Inflammatory macrophage treated with lipopolysaccharide for 4 hours (primary cell): ENCODE measurements at places on chromosomes 12 and 14.

GRCh38 chr12:59182191-59182590, 261.9 kb upstream of the LRIG3 start:
- peak; percentile 79 for DNase-seq

GRCh38 chr14:72416892-72417291, 477.0 kb downstream of the DPF3 start:
- DNase-seq, result no peak

DNA sequence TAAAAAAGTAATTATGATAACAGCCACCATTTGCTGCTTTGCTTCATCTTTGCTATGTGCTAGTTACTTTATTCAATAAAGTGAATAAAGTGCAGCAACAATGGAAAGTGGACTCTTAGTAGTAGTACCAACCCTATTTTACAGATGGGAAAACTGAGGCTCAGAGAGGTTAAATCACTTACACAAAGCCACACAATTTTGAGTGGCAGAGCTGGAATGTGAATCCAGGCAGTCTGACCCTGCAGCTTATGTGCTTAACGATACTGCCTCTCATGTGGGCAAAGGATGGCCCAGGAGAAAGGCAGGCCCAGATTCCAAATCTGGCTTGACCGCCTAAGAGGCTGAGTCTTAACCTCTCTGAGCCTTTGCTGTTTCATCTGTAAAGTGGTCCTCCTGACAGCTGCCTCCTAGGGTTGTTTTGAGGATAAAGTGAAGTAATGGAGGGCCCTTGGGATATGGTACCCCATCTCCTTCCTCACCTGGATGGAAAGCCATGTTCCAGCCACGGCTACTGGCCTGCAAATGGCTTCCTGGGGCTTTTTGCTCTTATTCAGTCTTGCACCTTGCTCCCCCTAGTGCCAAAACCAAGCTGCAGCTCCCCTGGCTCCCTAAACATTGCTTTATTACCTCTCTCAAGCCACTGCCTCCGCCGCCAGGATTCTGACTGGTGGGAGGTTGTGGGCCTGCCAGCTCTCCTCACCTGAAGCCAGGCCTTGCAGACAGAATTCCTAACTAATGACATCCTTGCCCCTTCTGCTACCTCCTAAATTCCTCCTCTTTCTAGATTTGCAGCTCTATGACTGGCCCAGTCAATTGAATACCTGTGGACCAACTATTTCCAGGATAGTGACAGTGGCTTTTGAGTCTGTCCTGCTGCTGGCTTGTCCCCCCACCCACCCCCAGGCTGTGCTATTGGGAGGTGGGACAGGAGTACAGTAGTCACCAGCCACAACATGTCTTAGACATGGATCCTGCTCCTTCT, 283.3 kb upstream of the PWP1 start:
- DNase-seq, result peak; percentile 70

DNA sequence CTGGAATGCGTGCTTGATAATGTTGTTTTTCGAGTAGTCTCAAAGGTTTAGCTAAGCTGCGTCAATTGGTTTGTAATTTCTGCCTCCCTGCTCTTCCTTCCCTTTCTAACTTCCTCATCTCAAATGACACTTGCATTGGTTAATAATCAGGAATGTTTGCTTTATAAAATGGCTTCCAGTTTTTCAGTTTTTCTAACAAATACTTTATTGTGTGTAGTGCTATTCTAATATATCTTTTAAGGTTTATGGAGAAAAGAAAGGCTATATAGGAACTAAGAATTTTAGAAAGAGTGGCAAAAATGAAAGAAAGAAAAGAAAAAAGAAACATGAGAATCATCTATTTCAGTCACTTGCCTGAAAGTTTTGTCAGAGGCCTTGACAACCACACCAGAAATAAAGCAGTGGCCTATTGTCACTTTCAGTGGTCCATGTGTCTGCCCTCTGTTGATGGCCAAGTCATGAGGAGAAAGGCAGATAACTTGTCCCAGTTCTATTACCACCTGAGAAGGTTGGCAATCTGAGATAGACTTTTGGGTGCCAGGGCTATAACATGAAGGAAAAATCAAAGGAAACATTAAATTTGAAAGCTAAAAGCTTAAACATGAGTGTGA, 221.9 kb upstream of the KITLG start:
- peak; percentile 23 for DNase-seq

DNA sequence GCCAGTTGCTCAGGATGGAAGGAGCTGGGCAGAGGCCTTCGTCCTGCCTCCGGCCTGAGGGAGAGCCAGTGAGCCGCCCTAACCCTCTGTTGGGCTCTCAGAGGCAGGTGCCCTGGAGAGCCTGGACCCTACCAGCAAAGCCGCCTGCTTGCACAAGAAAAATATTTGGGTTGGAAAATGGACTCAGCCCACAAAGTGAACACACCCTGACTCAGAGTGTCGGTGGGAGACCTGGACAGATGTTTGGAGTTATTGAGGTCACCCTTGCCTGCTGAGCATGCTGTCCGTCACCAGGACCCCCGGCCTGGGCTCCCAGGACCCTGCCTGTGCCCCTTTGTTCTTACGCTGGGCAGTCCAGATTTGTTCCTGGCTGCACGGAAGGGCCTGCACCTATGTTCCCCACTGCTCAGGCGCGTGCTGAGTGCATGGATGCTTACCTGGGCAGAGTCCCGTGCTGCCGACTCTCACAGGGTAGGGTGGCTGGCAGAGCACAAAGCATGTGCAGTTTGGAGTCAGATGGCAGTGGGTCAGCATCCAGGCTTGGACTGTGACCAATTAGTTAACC, 22.4 kb downstream of the FAM181A start:
- DNase-seq, result no peak

GRCh38 chr14:101900253-101900652, 64.1 kb upstream of the DYNC1H1 start:
- DNase-seq, result no peak

DNA sequence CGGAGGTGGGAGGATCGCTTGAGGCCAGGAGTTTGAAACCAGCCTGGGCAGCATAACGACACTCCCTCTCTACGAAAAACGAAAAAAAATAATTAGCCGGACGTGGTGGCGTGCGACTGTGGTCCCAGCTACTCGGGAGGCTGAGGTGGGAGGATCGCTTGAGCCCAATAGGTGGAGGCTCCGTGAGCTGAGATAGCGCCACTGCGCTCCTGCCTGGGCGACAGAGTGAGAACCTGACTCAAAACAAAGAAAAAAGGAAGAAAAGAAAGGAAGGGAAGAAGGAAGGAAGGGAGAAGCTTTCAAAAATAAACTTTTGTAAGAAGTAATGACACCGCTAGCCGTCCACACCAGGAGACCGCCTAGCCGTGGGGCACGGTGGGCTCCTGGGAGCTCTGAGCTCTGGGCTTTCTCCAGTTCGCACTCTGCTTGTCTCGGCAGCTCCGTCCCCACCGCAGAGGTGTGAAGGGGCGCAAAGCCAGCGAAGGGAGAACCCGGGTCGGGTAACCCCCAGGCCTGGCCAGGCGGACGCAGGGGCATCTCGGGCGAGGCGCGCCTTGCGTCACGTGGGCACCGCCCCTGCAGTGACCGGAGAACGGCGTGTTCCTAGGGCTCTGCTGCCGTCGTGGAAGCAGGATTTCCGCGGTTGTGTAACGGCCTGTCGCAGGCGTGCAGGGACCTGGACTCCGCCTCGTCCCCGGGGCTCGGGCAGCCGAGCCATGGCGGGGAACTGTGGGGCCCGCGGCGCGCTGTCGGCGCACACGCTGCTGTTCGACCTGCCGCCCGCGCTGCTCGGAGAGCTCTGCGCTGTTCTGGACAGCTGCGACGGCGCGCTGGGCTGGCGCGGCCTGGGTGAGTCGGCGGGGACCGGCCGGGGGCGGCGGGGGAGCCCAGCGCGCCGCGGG, at the start of gene IRAK3:
TSS of gene IRAK3 (plus strand) at position 631 of the 902 bp plus-strand sequence. CDS start at position 717, 86 bp downstream.
- peak; percentile 98 for DNase-seq

- DNase-seq, result peak; percentile 88
These were observed 25.7 kb upstream of the COCH start for GRCh38 chr14:30848449-30849240.

DNA sequence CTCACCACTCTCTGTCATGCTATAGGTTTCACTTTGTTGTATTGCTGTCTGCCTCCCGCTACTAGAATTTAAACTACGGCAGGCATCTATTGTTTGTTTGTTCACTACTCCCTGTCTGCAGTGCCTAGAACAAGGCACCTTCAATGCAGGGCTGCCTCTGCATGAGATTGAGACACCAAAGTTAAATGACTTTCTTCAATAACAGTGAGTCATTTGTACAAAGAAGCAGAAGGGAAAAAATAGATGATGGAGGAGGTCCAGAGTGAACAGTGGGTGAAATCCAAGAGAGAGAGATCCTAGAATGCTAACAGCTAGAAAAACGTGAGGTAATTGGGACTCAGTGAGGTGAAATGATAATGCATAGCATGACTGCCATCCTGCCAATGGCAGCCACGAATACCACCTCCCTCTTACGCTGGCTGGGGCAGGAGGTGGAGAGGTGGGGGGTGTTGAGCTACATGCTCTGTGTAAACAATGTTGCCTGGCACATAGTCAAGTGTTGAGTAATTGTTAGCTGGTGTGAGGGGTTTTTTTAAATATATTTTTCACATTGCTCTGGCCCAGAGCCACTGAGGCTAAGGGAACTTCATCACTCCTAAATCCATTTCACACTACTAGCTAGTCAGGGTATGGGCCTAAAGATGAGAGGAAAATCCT, 367.6 kb downstream of the RPS29 start:
- no peak for DNase-seq

- peak; percentile 88 for DNase-seq
These were observed at the start of gene SLC2A3 for GRCh38 chr12:7935590-7936581. Gene SLC2A3 (minus strand): TSS chr12:7936187. CDS start chr12:7936034, 153 bp downstream.

DNA sequence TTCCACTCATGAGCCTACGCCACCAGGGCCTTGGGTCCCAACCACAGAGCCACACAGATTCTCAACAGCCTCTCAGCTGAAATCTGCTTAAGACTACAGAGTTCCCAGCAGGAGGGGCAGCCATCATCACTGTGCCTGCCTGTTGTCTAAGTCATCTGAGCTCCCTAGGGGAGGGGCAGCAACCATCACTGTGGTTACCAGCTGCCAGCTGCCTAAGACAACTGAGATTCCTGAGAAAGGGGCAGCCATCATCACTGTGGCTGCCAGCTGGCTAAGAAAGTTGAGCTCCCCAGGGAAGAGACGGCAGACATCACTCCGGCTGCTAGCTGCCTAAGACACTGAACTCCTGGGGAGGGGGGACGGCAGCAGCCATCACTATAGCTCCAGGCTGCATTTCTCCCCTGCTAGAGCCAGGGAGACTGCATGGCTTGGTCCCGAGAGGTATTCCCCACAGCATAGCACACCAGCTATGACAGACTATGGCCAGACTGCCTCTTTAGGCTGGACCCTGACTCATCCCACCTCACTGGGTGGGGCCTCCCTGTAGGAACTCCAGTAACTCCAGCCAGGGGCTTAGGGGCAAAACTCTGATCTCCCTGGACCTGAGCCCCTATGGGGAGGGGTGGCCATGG, 37.2 kb upstream of the C14orf132 start:
- no peak for DNase-seq

DNA sequence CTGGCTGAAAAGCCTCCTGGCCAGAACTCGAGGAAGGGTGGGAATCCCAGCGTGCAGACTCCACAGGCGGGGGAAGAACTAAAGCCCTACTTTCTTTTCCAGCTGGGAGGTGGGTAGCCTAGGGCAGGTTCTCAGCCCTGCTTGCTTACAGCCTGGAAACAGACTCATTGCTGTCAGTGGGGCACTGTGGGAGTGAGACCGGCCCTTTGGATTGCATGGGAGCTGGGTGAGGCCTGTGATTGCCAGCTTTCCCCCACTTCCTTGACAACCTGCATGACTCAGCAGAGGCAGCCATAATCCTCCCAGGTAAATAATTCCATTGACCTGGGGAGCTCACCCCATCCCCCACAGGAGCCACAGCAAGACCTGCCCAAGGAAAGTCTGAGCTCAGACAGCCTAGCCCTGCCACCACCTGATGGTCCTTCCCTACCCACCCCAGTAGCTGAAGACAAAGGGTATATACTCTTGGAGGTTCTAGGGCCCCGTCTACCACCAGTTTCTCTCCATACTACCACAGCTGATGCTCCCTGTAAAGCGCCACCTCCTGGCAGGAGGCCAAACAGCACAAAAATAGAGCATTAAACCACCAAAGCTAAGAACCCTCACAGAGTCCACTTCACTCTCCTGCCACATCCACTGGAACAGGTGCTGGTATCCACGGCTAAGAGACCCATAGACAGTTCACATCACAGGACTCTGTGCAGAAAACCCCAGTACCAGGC, 294.1 kb downstream of the SEC23A start:
- no peak for DNase-seq

DNA sequence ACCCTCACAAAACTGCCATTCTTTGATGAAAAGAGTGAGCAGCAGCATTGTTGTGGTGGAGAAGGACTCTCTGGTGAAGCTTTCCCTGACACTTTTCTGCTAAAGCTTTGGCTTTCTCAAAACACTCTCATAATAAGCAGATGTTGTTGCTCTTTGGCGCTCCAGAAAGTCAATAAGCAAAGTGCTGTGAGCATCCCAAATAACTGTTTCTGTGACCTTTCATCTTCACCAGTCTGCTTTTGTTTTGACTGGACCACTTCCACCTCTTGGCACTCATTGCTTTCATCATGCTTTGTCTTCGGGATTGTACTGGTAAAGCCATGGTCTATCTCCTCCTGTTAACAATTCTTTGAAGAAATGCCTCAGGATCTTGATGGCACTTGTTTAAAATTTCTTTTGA, 424.7 kb upstream of the TMPO start:
- no peak for DNase-seq
